ENCODE measurements at places on chromosomes 4 and X.

DNA sequence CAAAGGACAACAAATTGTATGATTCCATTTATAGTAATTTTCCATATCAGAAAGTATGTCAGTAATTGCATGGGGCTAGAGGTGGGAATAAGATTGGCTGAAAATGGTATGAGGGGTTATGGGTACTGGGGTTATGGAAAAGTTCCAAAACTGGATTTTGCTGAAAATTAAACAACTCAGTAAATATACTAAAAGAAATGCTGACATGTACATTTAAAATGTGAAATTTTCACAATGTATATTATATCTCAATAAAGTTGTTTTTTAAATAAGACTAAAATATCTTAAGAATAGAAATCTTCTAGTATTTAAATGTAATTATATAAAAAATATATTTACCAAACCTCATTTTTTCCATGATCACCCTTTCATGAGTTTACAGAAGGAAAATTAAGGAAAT, 844.9 kb upstream of the SLIT2 start:
- no peak for DNase-seq

DNA sequence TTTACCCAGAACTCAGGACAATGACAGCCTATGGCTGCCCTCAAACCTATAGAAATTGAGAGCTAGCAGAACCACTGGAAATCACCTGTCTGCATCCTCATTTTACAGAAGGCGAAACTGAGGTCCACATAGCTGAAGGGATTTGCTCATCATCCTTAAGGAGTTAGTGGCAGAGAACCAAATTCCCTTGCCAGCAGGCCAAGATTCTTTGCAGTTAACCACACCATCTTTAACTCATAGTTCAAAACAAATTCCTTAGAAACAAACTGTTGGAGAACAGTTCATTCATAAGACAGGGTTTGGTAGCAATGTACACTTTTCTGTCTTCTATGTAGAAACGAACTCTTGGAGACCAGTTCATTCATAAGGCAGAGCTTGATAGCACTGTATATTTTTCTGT, 37.9 kb upstream of the RAP2C start:
- no peak for DNase-seq

DNA sequence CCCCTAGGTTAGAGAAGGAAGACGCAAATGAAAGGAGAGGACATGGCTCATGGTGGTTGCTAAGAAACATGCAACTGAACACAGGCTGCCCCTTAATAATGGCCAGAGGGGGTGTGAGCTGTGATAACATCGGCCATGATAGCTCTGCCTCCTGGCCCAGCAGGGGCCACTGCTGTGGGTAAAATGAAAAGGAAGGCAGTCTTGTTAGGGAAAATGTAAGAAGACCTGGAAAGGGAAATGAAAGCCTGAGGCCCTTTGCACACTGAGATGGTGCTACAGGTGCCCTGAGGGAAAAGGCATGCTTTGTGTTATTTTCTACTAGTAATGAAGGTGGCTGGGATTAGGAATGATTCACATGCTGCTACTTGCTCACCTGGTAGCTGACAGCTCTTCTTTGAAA, 123.6 kb upstream of the MID1 start:
- DNase-seq: no peak

- no peak for DNase-seq
These were observed 103.4 kb downstream of the PDE5A start for GRCh38 chr4:119525005-119525749.

- no peak for DNase-seq
These were observed 93.8 kb downstream of the INPP4B start for GRCh38 chr4:142752202-142752786.

GRCh38 chr4:39043861-39044363, 11.7 kb upstream of the TMEM156 start:
- peak; percentile 44 for DNase-seq

GRCh38 chr4:168507178-168507815, 10.4 kb downstream of the PALLD start:
- no peak for DNase-seq

DNA sequence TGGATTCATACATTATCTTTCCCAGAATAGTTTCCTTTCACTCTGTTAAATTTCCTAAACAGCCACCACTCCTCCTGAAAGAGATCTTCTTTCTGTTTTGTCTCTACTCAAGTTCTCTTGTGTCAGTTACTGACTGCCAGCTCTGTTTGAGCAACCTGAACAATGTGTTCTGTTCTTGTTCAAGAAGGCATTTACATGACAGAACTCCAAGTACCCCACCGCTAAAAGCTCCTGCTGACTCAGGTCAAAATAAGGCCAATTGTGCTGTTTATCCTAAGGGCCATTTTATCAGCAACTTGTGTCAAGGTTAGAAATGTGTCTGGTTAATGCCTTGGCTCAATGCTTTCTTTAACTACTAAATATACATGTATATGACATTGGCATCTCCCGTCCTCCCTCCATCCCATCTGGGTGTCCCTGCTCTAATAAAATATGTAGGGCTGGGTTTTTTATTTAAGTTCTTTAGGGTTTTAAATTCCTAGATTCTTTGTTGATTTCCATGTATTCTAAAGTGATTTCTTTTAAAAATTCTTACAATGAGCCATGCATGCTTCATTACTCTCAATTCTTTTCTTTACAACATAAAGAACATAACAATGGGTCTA, 144.3 kb upstream of the PAQR3 start:
- DNase-seq: no peak

- no peak for DNase-seq
These were observed 1360.0 kb downstream of the TECRL start for GRCh38 chr4:63049278-63049677.

DNA sequence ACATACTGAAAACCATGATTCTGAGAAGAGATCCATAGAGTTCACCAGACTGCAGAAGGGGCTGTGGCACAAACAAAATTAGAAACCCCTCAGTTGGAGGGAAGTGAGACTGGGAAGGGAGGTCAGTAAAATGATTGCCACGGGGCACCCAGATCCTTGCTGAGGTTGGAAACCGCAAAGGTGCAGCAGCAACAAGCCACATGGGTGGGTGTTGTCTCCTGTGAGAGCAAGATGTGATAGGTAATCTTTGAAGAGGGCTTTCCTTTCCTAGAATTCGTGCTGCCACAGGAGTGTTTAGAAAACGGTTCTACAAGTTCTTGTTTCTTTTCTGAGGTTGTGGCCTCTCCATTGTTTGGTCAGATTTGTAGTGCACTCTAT, 85.5 kb downstream of the NFKB1 start:
- peak; percentile 54 for DNase-seq

DNA sequence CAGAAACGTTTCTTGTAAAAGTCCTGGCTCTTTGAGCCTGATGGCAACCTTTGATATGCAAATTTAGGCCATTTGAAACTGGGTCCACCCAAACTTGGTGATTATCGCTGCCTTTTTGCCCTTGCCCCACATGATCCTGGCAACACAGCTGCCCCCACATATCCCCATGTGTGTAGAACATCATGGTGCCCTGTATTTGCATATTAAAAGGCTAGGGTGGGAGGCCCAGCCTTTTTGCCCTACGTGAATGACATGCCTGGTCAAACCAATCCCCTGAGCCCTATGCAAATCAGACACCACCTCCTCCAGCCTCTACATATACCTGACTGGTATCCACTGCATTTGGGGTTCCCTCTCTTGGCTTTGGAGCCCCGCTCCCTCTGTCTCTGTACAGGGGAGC, 202.4 kb downstream of the MAB21L2 start:
- DNase-seq: no peak

DNA sequence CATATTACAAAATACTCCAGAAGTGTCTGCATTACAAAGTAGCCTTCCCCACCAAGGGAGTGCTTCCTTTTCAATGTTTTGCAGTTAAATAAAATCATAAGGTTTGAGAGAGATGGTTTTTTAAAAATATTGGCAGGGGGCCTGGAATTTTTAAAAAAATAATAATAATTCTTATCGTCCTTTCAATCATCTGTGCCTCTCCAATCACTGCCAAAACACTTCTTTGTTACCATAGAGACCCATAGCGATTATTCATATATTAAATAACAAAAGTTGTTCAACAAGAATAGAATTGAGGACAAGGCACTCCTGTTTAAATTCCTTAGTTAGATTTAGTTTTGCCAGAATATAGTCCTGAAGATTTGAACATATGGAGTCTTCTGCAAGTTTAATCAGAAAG, 203.1 kb downstream of the FAT4 start:
- DNase-seq: no peak

- DNase-seq: no peak
These were observed 59.9 kb downstream of the RTL9 start for GRCh38 chrX:110418316-110419235.

- DNase-seq: no peak
These were observed 37.9 kb downstream of the CUL4B start for GRCh38 chrX:120522820-120523219.

GRCh38 chr4:112184438-112184837, 39.2 kb downstream of the FAM241A start:
- no peak for DNase-seq

- DNase-seq: no peak
These were observed 101.1 kb upstream of the PRR32 start for GRCh38 chrX:126718440-126718839.

DNA sequence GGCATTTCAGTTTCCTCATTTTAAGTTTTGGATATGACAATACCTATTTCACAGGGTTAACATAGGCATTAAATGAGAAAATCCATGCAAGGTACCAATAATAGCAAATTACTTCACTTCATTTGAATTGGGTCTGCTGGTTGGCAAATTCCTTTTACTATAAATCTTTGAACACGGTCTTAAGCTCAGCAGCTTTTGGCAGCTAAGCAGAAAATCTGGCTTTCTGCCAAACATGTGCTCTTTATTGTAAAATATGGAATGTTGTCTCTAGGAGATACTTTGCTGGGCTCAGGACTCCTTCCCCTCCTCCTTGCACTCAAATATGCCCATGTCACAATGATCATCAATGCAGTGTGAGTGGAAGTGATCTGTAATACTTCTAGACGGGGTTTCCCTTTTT, 16.8 kb upstream of the DMP1 start:
- no peak for DNase-seq

DNA sequence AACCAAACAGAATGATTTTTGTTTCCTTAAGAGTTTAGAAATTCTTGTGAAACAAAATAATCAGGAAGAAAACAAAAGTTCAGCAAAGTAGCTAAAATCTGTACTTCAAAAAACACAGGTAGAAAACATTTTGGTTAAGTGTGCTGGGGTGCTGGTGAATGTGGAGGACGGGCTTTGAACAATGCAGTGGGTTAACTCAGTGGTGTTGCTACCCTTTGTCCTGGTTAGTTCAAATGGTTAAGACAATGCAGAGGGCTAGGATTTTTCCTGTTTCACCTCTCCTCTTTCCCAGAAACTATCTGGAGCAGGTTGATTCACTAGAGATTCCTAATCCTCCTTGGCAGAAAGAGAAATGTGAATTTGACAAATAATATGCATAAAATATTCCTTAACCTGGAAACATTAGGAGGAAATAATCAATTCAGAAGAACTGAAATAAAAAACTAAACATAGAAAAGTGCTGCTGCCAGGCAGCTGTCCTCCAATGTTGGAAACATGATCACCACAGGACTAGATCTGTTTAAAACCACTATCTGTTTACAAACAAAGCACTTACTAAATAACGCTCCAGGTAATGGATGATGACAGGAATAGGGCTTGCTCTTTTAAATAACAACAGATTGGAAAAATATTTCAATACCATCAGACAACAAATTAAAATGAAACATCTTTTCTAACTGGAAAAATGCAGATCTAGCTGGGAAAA, 148.9 kb downstream of the MAML3 start:
- DNase-seq: no peak

DNA sequence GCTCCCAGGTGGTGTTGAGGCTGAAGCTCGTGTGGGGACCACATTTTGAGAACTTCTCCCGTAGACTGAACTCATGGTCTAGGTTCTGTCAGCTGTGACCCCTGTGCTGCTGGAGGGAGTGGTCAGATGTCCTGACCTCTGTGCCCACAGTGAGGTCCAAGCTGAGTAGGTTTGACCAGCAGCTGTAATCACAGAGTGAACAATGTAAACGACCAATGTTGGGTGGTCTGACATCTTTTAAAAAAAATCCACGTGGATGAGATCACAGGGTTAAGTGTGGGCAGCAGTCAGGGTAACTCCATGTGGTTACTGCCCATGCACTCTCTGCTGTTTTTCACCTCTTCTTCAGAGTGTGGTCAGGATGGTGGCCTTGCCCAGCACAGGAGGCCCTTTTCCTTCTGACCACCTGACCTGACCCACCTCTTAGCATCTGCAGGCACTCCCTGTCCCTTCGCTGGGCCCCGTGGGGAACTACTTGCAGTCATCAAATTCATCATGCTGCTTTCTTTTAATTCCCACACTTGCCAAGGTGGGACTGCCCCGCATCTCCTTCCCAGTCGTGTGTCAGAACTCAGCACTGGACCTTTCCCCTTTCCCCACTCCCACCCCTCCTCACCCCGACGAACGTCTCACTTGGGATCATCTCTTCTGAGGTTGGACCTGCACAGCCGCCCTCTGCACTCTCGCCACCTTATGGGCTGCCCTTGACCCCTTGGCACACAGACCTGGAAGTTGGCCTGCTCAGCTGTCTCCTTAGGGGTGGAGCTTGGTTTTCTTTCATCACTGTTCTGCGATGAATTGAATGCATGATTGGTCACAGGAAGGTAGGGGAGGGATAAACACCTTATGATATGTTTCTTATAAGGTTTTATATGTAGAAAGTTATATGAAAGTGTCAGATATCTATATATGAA, 120.1 kb downstream of the PTTG2 start:
- no peak for DNase-seq

DNA sequence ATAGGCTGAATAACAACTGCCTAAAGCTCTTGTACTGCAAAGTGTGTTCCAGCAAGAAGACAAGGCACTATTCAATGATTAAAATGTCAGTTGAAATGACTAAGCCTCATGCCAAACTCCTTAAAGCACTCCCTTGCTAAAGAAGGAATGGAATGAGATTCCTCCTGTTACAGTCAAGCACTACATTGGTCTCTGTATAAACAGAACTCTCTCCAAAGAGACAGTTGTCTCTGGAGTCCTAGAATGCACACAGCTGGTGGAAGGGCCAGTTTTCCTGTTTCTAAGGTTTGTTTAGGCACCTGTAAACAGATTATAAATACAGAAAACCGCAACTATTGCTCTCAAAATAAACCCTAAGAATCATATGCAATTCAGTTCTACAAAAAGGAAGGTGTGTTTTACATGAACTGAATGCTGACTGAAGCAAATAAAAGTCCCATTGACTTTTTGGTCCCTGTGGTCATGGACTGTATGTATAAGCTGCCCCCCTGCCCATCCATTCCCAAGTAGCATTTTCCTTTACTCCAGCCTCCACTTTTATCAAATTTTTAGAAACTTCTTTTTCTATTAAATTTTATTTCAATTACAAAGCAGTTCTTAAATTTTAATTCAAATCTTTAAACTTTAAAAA, 47.0 kb downstream of the FAT1 start:
- no peak for DNase-seq

GRCh38 chrX:71482228-71482958, 50.5 kb upstream of the OGT start:
- no peak for DNase-seq

GRCh38 chr4:4430492-4431195, 43.7 kb downstream of the NSG1 start:
- DNase-seq: peak; percentile 56

DNA sequence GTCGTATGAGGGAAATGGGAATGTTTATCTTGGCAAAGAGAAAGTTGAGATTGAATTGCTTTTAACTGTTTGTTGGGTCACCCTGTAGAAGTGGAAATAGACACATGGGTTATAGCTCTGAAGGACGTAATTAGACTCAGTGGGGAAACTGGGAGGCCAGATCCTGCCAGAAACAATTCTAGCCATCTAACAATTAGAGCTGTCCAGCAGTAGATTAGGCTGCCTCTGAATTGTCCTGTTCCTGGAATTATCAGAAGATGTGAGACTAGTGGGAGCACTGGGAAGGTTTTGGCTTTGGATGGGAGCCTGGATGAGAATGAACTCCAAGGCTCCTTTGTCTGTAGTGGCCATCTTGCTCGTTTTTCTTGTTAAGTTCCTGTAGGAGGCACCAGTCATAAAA, 61.9 kb upstream of the IGFBP7 start:
- no peak for DNase-seq

- DNase-seq: no peak
These were observed 367.8 kb downstream of the GASK1B start for GRCh38 chr4:157804986-157805385.
